HT-29 (cell line): ENCODE measurements at places on chromosomes 3 and 15.

GRCh38 chr3:99871231-99872045 lies 53.8 kb downstream of the CMSS1 start:
- peak; percentile 38 for DNase-seq

DNA sequence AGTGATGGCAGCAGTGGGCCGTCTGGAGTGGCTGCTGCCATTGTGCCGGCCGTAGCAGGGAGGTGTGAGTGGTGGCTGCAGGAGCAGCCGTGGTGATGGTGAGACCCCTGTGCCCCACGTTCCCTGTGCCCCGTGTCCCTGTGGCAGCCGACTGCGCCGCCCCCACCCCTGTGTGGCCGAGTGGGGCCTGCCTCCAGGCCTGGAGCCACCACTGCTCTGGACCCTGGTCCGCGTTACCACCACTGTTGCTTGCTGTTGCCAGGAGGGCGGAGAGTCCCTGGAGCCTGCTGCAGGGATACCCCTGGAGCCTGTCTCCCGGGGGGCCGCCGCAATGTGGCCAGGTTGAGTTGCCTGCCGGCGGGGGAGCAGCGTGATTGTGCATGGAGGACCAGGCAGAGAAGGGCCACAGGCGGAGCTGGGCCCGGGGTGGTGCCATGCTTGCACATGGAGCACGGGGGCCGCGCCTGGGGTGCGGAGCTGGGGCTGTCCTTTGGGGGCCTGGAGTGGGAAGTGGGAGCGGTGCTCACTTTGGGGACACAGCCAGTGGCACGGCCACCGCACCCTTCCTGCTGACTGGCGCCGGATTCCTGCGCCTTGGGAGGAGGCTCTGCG lies 50.1 kb downstream of the SLC6A20 start:
- DNase-seq: no peak

DNA sequence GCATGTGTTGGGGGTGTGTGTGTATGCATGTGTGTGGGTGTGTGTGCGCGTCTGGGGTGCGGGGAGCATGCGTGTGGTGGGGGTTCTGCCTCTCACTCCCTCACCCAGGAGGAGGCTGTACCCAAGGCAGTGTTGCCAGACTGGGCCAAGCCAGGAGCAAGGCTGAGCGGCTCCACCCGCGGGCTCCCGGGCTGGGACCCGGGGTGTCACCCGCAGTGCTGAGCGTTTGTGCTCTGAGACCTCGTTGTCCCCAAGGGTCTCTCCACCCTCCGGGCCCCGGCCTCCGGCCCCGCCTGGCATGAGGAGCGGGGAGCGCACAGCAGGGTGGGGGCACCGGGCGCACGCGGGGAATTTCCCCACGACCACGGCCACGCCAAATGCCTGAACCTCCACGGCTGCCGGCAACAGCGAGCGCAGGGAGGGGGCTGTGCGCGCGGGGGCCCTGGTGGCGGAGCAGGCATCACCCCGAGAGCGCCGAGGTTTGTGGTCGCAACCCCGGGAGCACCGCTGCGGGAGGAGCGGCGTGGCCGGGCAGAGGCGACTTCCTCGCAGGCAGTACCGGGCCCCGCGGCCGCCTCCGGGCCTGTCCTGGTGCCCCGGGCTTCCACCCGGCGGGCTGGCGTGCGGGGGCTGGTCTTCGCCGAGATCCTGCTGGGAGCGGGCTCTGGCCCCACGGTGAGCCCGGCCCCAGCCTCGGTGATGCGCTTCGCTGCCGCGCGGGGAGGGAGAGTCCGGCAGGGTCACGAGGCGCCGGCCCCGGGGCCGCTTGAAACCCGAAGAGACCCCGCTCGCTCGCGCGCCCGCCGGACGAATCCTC lies 7.4 kb upstream of the OCA2 start:
- no peak for DNase-seq

GRCh38 chr3:86948822-86949221 lies 42.1 kb downstream of the VGLL3 start:
- DNase-seq: no peak

DNA sequence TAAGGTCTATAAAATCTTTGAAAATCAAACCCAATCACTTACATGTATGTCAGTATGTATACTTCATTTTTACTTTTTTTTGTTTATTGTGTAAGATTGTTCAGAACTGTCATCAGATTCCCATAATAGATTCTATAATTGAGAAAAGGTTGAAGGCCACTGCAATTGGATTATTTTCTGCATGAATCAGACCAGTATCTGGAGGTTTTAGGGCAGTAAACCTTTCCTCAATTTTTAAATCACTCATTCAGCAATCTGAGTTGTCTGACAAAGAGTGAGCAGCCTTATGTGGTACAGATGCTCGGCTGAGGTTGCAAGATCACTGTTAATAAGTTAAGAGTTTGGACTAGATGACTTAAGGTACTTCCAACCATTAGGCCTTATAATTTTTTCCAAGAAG lies 96.0 kb downstream of the TP63 start:
- no peak for DNase-seq

DNA sequence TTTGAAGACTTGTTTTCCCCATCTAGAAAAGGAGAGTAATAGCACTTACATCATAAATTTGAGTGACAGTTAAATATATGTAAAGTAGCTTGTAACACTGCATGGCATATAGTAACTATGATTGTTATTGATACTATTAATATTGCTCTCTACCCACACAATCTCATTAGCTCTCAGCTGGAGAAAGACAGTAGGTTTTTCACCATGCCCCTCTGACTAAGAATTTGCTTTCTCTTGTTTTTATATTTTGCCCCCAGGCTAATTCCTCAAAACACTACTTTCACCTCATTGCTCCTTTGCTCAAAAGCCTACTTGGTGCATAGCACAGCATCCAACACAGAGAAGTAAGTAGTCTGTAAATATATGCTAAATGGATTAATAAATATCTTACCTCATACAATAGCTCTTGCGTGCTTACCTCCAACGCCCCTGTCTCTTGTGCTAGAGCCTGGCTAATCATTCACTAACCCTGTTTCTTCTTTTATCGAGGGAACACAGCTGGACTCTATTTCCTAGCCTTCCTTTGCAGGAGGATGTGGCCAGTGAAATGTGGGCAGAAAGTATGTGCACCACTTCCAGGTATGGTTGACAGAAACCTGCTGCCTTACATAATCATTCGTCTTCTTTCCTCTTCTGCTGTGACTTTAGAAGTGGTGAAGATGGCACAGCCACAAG lies 190.0 kb downstream of the PLCH1 start:
- DNase-seq: peak; percentile 45

GRCh38 chr15:83204697-83205096 lies 2.9 kb downstream of the HDGFL3 start:
- no peak for DNase-seq

- DNase-seq: peak; percentile 63
Measured at GRCh38 chr3:129936757-129937156, 37.8 kb upstream of the TRH start.

GRCh38 chr3:32814361-32814760 lies 3.4 kb upstream of the TRIM71 start:
- DNase-seq: no peak

GRCh38 chr3:71485896-71486295 lies 97.6 kb downstream of the FOXP1 start:
- no peak for DNase-seq

- no peak for DNase-seq
Measured at GRCh38 chr3:21502656-21503055, 248.4 kb downstream of the ZNF385D start.

- no peak for DNase-seq
Measured at GRCh38 chr3:50333744-50334328, 5.8 kb upstream of the TUSC2 start.

DNA sequence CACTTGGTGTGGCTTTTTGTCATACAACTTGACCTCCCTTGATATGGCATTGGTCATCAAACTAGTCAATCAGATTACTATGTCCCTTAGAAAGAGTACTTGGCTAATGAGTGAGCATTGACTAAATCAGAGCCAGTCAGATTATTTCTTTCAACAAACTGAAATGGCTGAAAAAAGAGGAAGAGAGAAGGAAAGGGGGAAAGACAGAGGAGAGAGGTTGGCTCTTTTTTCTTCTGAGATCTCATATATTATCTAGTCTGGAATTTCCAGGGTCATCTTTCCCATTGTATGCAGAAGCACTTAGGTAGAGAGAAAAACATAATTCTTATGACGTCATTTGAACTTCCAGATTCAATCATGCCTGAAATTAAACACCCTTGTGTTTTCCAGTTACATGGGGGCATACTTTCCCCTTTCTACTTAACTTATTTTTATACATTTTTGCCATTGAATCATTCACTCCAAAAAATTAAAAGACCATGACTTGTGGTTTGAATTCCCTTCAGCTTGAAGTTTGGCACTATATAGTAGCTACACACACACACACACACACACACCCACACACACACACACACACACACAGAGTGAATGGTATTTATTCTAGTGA lies 387.8 kb downstream of the LSAMP start:
- DNase-seq: no peak

DNA sequence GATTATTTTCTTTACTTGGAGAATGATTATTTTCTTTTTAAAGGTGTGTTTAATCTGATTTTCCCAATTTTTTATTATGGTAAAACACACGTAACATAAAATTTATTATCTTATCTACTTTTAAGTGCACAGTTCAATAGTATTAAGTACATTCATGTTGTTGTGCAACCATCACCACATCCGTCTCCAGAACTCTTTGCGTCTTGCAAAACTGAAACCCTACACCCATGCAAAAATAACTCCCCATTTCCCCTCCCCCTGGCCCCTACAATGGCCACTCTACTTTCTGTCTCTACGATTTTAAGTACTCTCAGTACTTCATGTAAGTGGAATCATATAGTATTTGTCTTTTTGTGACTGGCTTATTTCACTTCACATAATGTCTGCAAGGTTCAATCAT lies 230.7 kb downstream of the SATB1 start:
- no peak for DNase-seq

GRCh38 chr15:60757831-60758570 lies 279.1 kb upstream of the ICE2 start:
- DNase-seq: no peak

DNA sequence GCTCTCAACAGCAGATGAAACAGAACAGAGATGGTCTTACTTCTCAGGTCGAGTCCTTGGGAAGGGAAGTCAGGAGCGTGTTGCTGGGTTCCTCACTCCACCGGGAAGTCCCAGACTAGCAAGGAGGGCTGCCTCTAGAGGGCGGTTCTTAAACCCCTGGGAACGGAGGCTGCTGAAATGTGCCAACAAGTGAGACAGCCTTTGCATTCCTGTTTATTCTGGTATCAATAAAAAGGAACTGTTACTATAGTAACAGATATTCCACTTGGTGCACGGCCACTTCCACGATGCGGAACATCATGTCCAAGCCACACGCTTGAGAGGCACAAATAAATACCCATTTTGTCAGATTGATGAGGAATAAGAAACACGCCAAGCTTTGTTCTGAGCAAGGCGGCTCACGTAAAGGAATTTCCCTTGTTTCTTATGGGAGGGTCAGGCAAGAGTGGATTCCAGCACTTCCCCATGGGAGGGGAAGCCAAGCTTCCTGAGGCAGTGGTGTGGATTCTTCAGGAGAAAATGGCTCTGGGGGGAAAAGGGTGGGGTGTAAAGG lies at the start of gene FAM107A:
FAM107A (minus strand) TSS at position 123 of the 553 bp plus-strand sequence. CDS start 7,531 bp downstream, outside the sequence.
- no peak for DNase-seq

DNA sequence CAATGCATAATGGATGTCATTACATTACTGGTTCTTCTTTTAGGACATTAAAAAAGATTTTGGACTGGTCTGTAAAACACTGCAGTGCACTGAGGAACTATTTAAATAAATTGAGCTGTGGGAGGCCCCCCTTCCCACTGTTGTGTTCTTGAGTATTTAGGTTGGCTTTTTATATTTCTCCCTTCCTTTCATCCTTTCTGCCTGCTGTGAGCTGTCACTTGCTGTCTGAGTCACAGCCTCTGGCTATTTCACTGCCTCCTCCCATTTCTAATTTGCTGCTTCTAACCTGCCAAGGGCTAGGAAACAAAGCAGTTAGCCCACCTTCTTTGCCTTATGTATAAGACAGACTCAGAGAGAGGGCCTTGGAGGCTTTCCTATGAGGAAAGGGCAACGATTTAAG lies 89.0 kb upstream of the FNDC3B start:
- DNase-seq: no peak

DNA sequence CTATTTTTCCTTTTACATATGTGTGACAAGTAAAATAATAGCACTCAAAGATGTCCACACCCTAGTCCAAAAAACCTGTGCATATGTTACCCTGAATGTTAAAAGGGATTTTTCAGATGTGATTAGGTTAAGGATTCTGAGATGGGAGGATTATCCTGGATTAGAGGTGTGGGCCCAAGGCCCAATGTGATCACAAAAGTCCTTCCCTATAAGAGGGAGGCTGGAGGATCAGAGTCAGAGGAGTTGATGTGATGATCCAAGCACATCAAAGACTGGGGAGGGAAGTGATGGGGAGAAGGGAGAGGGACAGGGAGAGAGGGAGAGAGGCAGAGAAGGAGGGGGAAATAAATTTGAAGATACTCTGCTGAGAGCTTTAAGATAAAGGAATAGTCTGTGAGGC lies 512.6 kb downstream of the PLOD2 start:
- no peak for DNase-seq

GRCh38 chr3:95088464-95088863 lies 1025.6 kb downstream of the NSUN3 start:
- DNase-seq: no peak

- no peak for DNase-seq
Measured at GRCh38 chr15:89785774-89786140, 9.6 kb downstream of the MESP2 start.

DNA sequence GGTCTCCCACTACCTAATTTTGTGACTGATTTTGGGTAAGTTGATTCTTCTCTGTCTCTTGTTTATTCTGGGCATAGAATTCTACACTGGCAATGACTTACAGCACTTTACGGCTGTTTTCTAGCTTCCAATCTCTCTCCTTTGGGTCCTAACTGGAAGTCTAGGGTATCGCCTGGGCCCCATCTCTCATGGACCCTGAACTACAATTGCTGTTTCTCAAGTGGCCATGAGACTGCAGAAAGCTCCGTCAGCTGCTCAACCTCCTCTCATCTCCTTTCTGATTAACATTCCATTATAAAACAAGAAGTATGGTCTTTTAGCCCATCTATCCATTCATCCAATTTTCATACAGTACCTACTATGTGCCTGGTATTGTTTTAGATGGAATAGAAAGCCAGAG lies 4.4 kb upstream of the PXYLP1 start:
- no peak for DNase-seq

- no peak for DNase-seq
Measured at GRCh38 chr3:161175506-161175905, 45.6 kb upstream of the NMD3 start.

DNA sequence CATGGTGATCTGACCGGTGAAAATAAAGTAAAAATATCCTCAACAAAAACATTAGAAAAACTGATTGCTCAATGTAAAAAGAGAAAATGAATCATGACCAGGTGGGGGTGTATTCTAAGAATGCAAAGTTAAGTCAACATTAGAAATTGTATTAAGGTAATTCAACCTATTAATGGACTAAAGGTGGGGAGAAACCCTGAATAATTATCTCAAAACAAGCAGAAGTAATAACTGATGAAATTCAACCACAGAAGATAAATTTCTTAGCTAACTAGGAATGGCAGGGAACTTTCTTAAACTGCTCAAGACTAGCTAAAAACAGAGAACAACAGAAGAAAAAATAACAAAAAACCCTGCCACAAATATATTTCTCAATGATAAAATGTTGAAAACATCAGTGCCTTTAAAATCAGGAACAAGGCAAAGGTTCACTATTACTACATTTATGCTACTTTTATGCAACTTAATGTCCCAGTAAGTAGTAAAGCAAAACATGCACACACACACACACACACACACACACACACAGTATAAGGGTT lies 204.4 kb upstream of the THBS1 start:
- no peak for DNase-seq
